ENCODE measurements at places on chromosomes 11 and 22.

DNA sequence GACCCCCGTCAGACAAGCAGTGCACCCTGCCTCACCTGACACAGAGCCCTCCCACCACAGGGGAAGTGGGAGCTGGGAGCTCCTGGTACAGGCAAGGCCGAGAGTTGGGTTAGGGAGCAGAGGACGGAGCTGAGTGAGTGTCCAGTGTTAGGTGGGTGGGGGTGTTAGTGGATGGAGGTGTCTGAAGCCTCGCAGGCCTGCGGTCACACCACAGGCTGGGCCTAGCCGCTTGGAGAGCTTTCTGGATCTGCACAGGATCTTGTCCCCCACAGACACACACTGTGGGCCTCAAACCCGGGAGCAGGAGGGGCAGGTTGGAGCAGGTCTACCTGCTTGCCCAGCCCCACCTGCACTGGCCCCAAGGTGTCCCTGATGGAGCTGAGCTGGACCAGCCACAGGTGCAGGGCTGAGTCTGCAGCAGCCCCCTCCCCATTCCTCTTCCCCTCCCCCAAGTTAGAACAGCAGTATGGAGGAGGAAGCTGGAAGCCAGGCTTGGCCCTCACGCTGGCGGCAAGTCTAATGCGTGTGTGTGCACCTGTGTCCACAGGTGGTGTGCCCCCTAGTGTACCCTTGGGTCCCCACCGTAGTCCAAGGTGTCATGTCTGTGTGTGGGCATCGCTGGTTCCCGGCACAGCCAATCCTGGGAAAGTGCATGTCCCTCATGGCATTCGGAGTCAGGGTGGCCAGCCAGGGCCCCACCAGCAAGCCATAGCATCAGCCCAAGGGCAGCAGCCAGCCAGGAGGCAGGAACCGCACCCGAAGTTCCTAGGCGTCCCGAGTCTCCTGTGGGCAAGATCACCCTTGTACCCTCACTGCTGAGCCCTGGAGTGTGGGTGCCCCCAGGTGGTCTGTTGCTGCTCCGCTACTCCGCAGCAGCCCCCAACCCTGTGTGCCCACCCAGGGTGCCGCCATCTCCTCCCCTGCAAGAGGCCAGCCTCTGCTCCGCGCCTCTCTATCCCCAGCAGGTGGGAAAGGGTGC is 2.0 kb upstream of the GATD1 start:
- no peak for DNase-seq

- DNase-seq: no peak
Measured at GRCh38 chr11:83948200-83948599, 662.0 kb upstream of the CCDC90B start.

- DNase-seq: no peak
Measured at GRCh38 chr22:20115691-20116375, at the start of gene RANBP1. RANBP1 (plus strand) TSS chr22:20116104; CDS start chr22:20116185, 81 bp downstream.

GRCh38 chr11:73034331-73034730 is 107.8 kb downstream of the FCHSD2 start:
- DNase-seq: no peak

DNA sequence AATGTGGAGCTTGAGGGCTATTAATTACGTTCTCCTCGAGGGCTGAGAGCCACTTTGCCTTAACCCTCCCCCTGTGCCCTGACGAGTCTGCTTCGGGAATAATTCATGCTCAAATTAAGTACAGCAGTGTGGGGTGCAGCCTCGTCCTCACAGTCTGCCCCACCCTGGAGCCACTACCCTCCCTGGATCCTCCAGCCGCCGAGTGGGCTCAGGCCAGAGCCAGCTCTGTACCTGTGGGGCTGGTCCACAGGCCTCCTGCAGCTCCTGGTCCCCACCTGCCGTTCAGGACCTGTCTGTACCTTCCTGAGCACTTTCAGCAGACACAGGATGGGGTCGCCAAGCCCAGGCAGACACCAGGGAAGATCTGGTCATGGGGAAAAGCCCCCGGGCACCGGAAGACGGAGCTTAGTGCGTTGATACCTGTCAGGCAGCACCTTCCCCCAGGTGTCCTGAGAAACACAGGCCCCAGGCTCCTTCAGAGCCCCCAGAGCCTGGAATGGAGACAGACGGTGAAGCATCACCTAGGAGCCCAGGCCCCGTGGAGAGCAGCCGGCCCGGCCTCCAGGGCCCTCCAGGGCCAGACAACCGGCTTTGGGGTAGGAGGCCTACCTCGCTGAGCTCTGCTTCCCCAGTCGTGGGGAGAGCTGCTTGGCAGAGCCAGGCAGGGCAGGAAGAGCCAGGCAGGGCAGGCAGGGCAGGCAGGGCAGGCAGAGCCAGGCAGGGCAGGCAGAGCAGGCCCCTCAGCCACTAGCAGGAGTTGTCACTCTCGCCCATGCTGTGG is 9.7 kb downstream of the TSPAN32 start:
- DNase-seq: no peak

- DNase-seq: no peak
Measured at GRCh38 chr11:126483621-126484195, 128.2 kb downstream of the ST3GAL4 start.

DNA sequence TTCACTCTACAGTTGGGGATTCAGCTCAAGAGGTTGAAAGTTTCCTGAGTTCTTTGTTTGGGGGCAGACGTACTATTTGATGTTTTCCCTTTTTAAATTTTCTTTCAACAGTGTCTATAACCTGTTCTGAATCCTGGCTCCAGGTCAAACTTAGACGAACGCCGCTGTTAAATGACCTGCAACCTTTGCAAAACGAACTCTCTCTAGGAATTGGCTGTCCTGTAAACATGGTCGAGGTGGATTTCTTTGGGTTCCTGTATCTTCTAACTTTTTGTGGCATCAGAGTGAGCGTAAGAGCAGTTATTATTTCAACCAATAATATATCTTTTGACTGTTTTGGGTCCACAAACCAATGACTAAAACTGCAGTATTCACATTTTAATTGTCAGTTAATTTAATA is 1.6 kb downstream of the OOSP4A start:
- DNase-seq: no peak

DNA sequence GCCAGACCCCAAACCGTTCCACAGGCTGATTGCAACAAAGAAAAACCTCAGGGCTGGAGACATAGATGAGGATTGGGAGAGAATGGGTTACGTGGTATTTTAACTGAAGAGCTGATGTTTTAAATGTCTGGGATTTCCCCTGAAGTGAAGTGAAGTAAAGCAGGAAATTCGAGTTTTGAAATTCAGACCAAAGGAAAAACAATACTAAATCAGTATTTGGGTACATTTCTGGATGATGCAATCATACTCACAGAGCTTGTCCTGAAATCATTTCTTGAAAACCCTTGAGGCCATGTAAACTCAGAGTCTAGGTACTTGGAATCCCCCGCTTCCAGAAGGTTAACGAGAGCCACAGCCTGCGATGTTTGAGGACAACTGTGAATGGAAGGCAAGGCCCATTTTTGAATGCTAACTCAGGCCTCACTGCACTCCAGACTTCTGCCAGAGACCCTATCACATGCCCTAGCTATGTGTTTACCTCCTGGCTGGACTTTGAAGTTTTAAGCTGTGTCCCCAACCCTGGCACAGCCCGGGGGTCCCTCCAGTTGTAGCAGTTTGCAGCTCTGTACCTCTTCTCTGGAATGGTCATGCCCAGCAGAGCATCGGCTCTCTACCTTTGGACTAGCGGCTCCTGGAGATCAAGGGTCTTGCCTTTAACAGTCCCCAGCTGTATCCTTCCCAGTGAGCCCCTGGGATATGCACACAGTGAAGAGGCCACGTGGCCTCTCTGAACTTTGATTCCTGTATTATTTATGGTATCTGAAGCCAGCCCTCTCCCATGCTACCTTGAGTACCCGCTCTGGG is 5.4 kb upstream of the FTH1 start:
- DNase-seq: peak; percentile 97

GRCh38 chr11:16291729-16292128 is 64.6 kb downstream of the SOX6 start:
- no peak for DNase-seq

- DNase-seq: no peak
Measured at GRCh38 chr11:71136095-71136845, 116.1 kb downstream of the SHANK2 start.

DNA sequence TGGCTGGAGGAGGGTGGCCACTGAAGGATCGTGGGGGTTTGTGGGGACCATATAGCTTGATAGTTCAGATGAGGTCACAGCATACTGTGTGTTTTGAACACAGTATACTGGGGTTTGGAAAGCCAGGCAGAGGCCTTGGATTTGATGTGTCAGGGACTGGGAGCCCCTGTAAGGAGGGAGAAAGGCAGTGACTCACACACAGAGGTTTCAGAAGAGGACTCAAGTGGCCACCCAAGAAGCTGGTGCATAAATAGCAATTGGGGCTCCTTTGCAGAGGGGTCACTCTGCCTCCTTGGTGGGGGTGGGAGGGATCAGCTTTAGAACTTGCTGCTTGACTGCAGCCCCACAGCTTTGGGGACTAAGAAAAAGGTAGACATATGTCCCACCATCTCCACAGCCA is 39.3 kb downstream of the SLC5A1 start:
- DNase-seq: no peak

- DNase-seq: no peak
Measured at GRCh38 chr11:848380-848931, 5.8 kb downstream of the TSPAN4 start.

DNA sequence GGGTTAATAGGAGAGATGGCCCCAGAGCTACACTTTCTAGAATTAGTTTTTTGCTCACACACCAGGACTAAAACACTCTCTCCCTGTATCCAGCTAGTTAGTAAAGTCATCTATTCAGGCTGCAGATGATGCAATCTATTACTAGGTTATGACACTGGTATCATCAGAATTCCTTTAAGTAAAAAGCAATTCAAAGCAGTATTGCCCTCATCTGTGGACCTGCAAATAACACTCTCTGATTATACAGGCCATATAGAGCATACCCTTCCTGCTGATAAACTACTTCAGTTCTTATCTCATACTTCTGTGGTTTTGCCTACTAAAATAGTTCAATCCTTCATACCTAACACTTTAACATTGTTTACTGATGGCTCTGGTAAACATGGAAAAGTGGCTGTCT is 13.5 kb upstream of the MTMR2 start:
- DNase-seq: no peak

DNA sequence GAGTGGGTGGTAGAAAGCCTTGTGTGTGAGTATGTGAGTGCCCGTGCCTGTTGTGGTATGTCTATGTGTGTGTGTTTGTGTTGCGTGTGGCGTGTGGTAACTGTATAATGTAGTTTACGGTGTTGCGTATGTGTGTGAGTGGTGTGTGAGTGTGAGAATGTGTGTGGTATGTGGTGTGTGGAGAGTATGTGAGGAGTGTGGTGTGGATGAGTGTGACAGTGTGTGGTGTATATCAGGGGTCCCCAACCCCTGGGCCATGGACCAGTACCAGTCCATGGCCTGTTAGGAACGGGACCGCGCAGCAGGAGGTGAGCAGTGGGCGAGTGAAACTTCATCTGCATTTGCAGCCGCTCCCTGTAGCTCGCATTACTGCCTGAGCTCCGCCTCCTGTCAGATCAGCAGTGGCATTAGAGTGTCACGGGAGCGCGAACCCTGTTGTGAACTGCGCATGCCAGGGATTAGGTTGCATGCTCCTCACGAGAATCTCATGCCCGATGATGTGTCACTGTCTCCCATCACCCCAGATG is 5.7 kb downstream of the UPK3A start:
- no peak for DNase-seq

DNA sequence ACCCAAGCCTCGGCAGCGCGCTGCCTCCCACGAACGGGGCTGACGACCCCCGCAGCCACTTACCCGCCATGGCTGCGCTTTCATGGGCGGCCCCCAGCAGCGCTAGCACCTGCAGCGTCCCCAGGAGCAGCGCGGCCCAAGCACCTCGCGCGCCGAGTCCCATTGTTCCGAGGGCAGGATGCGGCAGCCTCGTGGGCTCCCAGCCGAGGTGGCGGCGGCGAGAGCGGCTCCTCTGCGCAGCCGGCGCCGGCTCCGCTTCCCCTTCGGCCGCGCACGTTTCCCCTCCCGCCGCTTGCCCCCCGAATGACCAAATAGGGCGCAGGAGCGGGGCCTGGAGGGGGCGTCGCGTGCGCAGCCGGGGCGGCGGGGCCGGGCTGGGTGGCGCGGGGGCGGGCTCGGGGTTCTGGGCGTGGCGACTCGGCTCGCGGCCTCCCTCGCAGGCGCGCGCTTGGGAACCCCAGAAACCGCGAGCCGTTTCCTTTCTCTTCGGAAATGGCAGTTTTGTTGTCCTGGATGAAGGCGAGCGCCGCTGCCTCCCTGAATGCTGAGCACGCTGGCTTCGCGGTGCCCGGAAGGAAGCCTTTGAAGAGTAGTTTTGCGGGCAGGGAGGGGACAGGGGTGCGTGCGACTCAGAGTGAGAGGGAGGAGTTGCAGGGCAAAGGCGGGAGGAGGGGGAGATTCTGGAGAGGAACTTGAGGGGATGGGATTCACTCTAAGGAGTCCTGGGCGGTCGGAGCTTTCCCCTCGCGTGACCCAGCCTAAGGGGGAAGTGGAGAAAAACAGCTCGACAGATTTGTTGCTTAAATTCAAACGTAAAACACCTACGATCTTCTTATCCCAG is at the start of gene TMEM123:
Gene TMEM123, minus strand, starts transcription at position 305 of the 841 bp plus-strand sequence. Its CDS starts 142 bp downstream, at position 163.
- peak; percentile 50 for DNase-seq

DNA sequence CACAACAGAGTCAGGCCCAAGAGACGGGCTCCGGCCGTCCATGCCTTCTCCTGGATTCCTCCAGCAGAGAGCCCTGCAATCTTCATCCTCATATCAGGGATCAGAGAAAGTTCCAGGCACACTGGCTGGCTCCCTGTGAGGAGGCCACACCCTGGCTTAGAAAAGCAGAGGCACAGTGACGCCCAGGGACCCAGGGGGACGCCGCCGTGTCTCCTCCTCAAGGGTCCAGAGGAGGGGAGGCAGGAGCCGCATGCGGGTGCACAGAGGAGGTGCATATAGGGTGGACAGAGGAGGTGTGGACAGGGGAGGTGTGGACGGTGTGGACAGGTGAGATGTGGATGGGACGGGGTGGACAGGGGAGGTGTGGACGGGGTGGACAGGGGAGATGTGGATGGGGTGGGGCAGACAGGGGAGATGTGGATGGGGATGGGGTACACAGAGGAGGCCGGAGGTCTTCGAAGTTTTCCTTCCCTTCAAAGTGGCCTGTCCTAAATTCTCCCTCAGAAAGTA is 1521.9 kb downstream of the BRD1 start:
- DNase-seq: no peak

DNA sequence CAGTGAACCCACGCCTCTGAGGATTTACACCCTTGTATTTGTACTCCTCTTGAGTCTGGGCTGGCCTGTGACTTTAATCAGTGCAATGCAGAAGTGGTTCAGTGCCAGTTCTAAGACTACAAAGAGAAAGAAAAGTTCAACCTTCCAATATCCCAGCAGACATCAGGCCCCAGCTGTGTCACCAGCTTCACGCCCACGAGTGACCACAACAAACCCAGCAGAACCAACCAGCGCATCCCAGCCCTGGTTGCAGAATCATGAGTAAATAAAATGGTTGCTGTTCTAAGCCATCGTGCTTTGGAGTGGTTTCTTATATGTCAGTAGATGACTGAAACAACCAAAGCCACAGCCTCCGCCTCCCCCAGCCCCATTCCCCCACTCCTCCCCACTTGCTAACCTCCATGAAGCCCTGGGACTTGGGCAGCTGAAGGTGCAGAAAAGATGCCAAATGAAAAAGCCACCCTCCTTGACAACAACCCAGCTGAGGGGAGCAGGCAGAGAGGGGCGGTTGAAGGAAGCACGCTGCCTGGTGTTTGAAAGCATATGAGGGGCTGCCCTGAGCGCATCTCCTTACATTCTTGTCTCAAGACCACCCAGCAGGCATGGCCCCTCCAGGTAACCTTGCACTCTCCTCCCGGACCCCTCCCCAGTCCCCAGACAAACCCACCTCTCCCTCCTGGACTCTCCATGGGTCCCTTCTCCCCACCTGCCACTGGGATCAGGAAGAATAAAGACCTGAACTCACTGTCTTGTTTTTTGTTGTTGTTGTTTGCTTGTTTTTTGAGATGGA is 20.9 kb downstream of the TSKU start:
- DNase-seq: no peak

Data from foreskin keratinocyte (primary cell).